Cortex of kidney (tissue), 1 donor: ENCODE measurements at places on chromosomes 1 and 21.

DNA sequence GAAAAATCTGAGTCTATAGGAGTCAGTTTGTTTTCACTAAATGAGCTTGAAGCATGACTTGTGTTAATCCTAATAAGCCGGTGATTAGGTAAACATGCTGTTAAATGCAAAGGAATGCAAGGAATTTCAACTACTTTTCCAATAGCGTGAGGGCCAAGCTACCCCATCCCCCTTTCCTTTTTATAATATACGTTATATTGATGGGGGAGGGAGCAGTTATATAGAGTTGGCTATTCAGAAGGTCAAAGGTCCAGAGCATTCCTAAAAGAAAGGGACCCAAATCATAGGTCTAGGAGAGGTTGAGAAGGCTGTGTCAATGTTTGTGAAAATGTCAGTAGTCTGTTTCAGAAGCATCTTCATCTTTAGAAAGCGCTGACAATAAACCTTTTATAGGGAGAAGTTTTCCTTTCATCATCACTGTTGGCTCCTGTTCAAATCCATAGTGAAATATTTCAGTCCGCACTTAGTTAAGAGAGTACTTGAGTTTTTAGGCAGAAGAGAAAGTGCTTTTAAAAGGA lies 3.8 kb downstream of the CCN1 start:
- no peak for DNase-seq

DNA sequence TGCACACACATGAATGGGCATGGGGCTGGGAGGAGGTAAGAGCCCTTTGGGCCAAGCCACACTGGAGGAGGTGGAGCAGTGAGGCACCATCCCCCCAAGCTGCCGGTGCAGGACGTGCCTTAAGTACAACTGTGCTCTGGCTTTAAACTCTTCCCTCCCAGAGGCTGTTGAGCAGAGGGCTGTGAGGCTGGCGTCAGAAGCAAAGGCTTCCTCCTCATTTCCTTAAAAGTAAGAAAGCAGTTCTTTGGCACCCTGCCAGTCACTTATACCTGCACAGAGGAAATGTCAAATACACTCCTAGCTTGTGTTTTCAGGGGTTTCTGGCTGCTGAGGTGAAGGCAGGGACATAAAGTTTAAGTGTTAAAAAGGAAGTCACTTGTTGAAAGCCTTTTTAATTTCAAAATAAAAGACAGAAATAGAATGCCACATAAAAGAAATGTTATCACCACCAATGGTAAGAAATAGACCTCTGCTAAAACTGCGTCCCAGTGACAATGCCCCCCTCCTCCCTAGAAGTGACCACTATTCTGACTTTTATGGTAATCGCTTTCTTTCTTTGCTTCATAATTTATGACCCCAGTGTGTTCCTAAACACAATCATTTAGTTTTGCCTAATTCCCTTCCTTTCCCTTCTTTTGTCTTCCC lies 33.0 kb downstream of the LAMC2 start:
- no peak for DNase-seq

GRCh38 chr1:8348047-8348776 lies 30.3 kb downstream of the SLC45A1 start:
- no peak for DNase-seq

DNA sequence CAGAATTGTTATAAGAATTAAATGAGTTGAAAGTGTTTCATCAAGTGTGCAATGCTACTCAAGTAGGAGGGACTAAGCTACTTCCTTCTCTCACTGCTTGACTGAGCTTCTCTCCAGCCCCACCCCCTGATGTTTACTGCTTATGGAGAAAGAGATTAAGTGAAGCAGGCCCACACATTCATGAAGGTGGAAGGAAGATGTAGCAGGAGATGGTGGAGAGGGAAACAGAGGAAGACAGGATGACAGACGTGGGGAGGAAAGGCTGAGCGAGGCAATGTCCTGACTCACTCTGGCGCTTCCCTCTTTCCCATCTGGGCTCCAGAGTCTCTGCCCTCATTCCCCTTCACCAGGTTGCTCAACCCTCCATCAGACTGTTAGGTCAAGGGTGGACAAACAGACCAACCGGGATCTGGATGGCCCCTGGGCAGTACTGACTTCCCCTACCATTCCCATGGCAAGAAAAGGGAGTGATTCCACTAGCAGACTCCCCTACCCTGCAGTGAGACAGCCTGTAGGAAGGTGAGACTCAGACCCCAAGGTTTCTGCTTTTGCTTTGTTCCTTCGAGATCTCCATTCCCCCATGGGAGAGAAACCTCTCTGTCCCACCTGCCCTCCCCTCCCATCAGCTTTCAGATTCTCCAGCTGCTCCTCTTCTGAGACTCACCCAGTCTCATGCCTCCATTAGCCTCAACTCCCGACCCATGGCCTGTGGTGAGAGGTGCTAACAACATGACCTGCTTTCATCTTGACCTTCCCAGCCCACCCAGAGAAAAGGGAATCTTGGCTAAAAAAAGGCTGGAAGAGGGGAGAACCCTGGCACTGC lies 3.1 kb upstream of the ARHGEF2 start:
- no peak for DNase-seq

DNA sequence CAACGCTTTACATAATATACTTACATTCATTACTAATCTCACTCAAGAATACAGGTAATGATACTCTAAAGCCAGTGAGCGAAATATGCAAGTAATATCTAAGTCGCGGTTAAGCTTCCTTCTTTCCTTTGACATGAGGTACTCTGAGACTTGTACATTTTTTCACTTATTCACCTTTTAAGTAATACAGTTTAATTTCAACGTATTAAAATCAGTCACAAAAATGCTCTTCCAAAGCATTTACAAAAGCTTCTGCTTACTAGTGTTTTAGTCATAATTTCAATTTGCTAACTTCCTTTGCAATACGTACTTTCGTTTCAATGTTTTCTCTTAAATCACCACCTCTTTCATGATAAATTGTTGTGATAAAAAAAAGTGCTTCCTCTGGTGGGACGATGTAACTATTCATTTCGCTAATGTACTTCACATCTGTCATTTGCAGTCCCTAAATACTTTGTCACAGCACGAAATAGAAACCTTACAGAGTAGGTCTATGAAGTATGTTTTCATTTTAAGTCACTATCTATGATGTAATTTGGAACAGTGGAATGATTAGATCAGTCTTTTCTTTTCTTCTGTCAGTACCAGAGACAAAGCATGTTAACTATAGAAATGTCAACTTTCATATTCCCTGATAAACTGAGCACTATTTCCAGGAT lies 34.0 kb upstream of the ADGRL4 start:
- DNase-seq, result no peak

GRCh38 chr1:77018761-77019160 lies 151.5 kb downstream of the ST6GALNAC5 start:
- no peak for DNase-seq

DNA sequence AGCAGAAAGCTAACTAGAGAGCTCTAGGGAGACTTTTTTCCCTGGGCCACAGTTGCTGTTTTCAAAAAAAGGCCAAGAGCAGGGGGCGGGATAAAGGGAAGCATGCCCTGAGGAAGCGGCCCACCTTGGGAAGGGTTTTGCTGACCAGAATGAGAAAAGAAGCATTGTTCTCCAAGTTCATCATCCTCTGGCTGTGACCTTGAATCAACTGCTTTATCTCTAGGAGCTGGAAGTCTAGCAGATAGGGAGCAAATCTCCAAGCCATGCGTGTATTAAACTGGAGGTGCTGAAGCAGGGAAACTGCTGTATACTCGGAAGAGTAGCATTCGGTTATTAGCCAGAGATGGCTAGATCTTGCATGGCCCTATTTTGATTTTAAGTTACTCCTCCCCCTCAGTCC lies 64.8 kb downstream of the ATP2B4 start:
- no peak for DNase-seq
